ENCODE measurements at places on chromosomes 16 and 17.

GRCh38 chr16:85169333-85170065 lies 57.2 kb upstream of the CIBAR2 start:
- DNase-seq = no peak

- no peak for DNase-seq
Observed at GRCh38 chr17:60645918-60646523, 31.6 kb upstream of the BCAS3 start.

DNA sequence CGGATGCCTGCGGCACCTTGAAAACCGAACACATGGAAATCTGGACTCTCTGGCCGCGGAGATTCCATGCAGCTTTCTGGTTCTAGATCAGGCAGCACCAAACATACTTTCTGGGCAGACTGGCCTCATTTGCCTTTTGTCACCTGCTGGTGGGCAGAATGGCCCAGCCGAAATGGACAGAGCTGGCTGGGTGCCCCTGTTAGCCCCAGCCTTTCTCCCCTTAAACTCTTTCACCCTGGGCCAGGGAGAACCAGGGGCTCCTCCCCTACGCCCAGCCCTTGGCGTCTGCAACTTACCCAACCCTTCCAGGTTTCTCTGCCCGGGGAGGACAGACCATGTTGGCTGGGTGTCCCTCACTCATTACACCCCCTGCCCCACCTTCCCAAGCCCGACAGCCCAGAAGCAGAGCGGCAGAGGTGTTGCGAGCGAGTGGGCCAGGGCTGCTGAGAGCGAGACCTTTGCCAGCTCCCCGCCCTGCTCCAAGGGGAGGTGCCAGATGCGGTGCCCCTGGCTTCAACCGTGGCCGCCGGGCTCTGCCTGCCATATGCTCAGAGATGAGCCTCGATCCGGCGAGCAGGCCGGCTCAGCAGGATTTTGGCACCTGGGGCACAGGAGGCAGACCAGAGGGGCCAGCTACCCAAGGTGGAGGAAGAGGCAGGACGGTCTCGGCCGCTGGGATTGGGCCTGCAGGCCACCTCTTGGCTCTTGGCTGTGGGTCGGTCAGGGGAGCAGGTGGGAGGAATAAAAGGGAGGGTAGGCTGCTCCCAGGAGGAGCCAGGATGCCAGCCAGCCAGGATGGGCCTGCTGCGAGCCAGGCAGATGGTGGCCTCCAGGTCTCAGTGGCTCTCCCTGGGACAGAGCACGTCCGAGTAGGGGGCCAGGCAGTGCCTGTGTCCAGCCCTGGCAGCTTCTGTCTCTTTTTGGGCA lies 191.3 kb downstream of the NTN1 start:
- DNase-seq = no peak

DNA sequence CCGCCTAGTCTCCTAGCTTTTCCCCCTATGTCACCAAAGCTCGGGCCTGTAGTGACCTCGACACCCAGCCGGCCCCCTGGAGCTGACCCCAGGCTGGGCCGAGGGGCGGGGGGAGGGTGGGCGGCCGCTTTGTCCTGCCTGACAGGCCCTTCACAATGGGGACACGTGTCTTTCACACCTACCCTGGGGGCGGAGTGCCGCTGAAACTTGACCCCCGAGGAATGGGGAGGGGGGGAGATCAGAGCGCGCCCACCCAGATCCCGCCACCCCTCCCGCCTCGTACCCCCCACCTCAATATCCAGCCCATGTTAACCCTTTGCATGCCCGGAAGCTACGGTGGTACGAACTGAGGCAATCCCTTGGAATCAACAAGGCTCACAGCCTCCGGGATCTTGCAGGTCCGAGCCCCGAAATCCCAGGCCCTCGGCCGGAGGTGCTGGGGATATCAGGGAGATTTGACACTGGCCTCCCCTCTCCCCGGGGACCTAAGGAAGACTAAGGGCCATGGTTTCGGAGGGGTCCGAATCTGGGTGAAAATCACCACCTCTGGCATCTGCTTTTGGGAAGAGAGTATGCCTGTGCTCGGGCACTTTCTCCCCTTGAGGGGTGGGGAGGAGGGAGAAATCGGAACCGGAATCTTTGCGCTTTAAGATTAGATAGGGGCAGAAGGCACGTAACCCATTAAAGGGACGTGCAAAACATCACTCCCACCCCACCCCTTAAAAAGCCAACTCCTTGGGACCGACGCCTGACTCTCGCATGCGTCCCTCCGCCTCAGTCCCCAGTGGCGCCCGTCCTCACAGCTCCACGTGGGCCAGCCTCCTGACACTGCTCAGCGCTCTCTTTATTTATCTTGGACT lies 2.6 kb downstream of the NOG start:
- DNase-seq = no peak

- DNase-seq = no peak
Observed at GRCh38 chr17:39777534-39778365, 40.0 kb downstream of the GRB7 start.

DNA sequence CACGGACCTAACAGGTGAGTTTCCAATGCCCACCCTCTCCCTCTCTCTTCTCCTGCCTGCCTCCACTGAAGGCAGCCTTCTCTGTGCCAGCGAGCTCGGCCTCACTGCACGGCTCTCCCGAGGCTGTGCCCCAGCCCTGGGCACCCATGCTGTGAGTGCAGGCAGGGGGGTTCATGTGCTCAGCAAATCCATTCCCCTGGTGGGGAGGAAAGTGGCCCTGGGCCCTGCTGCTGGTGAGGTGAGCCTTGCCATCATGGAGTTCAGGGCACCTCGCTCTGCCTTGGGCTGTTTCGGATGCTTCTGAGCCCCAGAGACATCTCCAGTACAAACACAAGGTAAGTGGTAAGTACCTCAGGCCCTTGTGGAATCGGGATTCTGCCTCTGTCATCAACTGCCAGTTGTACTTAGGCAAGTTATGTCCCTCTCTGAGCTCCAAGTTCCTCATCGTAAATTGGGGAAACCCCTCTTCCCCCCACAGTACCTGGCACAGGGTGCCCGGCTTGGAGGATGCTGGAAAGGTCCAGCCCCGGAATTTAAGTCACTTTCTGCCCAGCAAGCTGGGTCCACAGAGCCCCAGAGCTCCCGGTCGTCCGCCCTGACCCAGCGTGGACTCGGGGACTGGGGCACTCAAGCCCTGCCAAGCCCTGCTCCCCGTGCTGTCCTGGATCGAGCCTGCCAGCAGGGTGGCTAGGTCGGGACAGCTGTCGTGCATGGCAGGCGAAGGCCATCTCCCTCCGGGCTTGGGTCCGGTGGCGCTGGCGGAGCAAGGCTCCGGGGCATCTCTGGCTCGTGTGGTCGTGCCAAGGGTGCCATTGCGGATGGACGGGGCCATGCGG lies 684 bp upstream of the NUDT16L1 start:
- no peak for DNase-seq

DNA sequence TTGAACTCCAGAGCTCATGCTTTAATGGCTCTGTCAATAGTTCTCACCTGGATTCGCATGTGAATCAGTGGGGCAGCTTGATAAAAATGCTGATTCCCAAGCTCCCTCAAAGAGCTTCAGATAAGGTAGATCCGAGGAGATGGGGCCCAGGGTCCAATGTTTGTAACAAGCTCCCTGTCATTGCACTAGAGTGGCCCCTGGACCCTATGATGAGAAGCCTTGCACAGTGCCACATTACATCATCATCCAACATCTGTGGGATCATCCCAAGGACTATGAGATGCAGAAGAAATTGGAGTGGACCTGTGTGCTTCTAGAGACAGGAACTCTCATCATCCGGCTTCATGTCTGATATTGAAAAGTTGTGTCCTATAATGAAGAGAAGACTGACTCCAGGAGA lies 340.8 kb downstream of the SHISA9 start:
- DNase-seq = no peak

DNA sequence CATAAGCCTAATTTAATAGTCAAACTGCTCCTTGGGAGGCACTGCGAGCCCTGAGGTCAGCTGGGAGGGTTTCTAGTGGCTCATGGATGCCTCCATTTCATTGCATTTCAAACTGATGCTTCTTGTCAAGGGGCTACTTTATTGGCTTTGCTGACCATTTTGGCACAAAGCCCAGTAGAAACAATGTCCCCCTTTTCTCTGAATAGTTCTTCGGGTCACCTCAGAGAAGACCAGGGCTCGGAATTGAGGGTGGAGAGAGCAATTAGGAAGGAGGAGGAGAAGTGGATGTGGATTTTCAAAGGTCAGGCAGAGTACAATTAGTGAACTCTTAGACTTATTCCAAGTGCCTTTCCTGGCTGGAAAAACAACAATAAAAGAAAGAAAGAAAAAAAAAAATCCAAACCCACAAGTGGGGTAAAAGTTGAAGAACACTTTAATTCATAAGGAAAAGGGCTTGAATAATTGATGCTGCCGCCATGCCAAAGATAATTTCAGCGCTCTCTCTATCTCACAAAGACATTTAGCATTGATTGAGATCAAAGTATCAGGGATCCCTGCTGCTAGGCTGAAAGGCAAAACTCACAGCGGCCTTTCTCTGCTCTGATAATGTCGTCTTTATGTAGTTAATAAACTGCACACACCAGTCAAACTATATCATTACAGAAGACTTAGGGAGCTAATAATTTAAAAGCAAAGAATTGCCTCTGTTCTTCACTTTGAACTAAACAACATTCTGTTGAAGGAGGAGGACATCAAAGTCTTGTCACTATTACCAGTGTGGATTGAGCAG lies 122.7 kb downstream of the RGS9 start:
- DNase-seq = no peak

DNA sequence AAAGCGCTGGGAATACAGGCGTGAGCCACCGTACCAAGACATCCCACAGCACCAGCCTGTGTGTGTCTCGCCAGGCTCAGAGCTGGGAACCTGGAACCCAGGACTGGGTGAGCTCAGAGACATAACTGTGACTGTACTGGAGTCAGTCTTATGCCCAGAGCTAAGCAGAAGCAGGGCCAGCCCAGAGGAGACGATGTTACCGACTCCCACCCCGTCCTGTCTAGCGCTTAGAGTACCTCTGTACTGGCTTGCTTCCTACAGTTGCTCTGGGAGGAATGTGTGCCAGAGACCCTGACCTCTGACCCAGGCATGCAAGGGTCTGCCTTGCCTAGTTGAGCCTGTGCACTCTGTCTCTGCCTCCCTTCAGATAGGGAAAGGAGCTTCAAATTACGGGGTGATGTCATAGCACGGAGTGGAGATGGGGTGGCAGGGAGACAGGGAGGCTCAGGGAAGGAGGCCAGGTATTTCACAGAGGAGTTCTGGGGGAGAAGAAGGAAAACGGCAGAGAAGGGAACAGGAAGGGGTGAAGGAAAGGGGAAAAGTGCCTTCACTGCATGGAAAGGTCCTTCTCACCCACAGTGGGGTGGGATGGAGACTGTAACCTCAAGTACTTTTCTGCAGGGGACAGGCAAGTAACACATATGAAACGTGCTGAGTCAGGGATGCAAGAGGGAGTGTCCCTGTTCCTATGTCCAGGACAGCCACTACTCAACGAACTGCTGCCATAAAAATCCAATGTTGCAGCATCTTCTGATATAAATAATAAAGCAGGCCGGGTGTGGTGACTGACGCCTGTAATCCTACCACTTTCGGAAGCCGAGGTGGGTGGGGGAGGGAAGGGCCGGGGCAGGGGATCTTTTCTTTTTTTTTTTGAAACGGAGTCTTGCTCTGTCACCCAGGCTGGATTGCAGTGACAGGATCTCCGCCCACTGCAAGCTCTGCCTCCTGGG lies 5.8 kb upstream of the ARMC5 start:
- no peak for DNase-seq

- no peak for DNase-seq
Observed at GRCh38 chr16:55571-56136, 2.0 kb downstream of the SNRNP25 start.

All from activated gamma-delta T cell (primary cell).